ENCODE measurements at places on chromosomes 12 and 14.

DNA sequence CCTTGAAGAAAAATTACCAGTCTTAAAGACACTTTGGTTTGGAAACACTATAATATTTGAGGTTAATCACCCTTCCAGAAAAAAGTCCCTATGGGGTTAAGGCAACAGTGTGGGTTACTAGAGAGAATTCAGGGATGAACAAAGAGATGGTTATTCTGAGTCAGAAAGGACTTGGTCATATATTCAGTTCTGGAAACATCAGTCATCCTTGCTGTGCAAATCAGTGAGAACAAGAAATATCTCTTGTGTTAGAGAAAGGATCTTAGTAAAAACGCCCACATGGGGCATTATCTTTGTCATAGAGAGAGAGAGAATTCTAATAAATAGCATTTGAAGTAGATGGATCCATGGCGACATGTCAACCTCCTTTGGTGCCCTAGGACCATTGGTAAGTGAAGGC lies 59.4 kb upstream of the E2F7 start:
- DNase-seq, result peak; percentile 20

- DNase-seq, result no peak
Measured at GRCh38 chr12:99476956-99477355, 170.6 kb upstream of the GARIN6 start.

GRCh38 chr12:50181691-50182090 lies 14.5 kb upstream of the CERS5 start:
- DNase-seq, result no peak

GRCh38 chr12:32476446-32476845 lies 77.1 kb downstream of the FGD4 start:
- no peak for DNase-seq

DNA sequence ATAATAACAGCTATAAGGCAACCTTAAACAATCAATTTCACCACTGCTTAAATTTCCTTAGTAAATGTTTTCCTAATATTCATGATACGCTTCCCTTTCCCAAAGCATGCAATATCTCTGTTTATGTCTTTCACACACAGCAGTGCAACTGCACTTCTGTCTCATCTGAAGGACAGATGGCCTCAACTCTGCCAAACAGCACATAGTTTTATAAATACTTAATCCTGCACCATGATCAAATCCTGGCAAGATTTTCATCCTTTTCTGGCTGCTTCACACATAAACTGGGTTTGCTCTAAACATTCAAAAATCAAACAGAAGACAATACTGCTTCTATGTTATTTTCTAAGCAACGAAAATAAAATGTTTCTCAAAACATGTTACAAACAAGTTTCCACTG lies 266.3 kb downstream of the ITPR2 start:
- DNase-seq, result peak; percentile 3

GRCh38 chr14:65042731-65043372 lies 56.2 kb downstream of the FNTB start:
- no peak for DNase-seq

Measured in amniotic epithelial cell (primary cell).